ENCODE measurements at places on chromosomes 3 and 15. TPM values are rescaled to one million over a fixed set of nuclear protein-coding genes. Genes with fewer than 3 reads are reported as not detected.

- H3K27ac ChIP-seq: no peak overlapping the region
- H3K36me3 ChIP-seq: no peaks in the 10 kb centered on the region
- H3K27me3 ChIP-seq: no peaks in the 10 kb centered on the region
- no peaks in the 10 kb centered on the region for H3K4me1 ChIP-seq
- no peak for DNase-seq
Measured at GRCh38 chr3:43031889-43032545, 52.9 kb downstream of the GASK1A start.

GRCh38 chr3:157398598-157398997, 38.1 kb upstream of the PTX3 start:
- no peak overlapping the region for H3K27ac ChIP-seq
- H3K27me3 ChIP-seq: no peaks in the 10 kb centered on the region
- DNase-seq: no peak
- no peaks in the 10 kb centered on the region for H3K4me1 ChIP-seq
- no peaks in the 10 kb centered on the region for H3K36me3 ChIP-seq

DNA sequence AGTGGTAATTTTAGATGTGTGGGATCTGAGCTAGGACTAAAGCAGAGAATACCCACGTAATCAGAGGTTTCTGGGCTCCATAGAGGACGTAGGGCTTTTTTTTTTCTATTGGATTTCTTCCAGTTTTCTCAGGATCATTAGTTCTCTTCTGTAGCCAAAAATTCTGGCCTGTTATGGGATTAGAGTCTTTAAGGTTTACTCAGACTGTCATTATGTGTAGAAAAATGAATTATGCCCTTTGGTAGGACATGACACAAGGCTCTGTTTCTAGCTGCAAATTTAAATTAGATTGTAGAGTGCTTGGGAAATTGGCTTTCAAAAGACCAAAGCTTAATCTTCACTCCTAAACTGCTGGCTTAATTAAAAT, 1.9 kb downstream of the SETD5 start:
- H3K27ac ChIP-seq: peak overlapping the region; percentile 95
- DNase-seq: no peak
- H3K27me3 ChIP-seq: no peaks in the 10 kb centered on the region
- H3K36me3 ChIP-seq: peaks cover 10% of the 10 kb centered on the region
- peak overlapping the region; percentile 85 for H3K4me3 ChIP-seq

DNA sequence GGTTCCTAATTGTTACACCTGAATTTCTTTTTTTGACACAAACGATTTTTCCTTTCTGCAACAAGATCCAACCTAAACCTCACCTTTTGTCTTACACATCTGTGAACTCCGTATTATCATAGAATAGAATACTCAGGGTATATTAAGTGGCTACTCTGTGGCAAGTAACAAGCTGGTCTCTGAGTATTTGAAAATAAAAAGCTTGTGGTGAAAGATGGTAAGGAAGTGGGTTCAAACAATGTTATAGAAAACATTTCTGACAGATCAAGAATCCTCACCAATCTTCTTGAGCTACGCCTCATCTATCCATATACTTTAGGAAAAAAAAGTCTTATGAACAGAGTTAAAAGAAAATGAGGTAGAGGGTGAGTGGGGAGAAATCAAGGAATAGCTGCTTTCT, 3.5 kb upstream of the ANKRD28 start:
- peak overlapping the region; percentile 23 for H3K27ac ChIP-seq
- H3K27me3 ChIP-seq: no peaks in the 10 kb centered on the region
- no peaks in the 10 kb centered on the region for H3K36me3 ChIP-seq
- peaks cover 6% of the 10 kb centered on the region for H3K4me1 ChIP-seq
- no peak overlapping the region for H3K4me3 ChIP-seq

DNA sequence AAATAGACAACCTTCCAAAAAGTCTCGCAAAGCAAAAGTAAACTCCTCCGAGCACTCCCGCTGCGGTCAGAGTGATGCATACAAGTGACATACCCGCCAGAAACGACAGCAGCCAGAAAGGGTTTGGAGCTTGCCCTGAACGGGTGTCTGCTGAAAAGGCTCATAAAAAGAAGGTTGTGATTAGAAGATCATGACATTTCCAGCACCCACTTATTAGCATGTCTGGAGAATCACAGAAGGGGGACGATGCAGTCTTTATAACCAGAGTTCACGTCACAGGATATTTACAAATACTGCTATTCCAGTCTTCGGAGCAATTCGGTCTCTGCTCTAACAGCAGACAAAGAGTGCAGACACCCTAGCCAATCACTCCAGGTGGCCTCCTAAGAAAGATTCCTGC, 59.1 kb upstream of the FRMD4B start:
- peak overlapping the region; percentile 45 for H3K27ac ChIP-seq
- no peaks in the 10 kb centered on the region for H3K4me1 ChIP-seq
- peak; percentile 61 for DNase-seq

- peaks cover 12% of the 10 kb centered on the region for H3K4me1 ChIP-seq
- no peak overlapping the region for H3K27ac ChIP-seq
- DNase-seq: no peak
- H3K36me3 ChIP-seq: no peaks in the 10 kb centered on the region
- H3K27me3 ChIP-seq: no peaks in the 10 kb centered on the region
Measured at GRCh38 chr15:92877000-92877399, 23.1 kb upstream of the CHD2 start.

DNA sequence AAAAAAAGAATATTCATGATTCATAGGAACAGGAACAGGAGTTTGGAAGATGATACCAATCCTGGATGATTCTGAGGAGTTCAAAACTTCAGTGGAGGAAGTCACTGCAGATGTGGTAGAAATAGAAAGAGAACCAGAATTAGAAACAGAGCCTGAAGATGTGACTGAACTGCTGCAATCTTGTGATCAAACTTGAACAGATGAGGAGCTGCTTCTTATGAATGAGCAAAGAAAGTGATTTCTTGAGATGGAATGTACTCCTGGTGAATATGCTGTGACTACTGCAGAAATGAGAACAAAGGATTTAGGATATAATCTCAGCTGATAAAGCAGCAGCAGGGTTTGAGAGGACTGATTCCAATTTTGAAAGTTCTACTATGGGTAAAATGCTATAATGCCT, 72.7 kb downstream of the GSK3B start:
- no peak overlapping the region for H3K4me3 ChIP-seq
- no peaks in the 10 kb centered on the region for H3K27me3 ChIP-seq
- no peaks in the 10 kb centered on the region for H3K4me1 ChIP-seq
- DNase-seq: no peak
- H3K36me3 ChIP-seq: no peaks in the 10 kb centered on the region
- no peak overlapping the region for H3K27ac ChIP-seq

GRCh38 chr3:154759966-154760365, 320.2 kb upstream of the MME start:
- H3K4me3 ChIP-seq: no peak overlapping the region
- no peaks in the 10 kb centered on the region for H3K4me1 ChIP-seq

DNA sequence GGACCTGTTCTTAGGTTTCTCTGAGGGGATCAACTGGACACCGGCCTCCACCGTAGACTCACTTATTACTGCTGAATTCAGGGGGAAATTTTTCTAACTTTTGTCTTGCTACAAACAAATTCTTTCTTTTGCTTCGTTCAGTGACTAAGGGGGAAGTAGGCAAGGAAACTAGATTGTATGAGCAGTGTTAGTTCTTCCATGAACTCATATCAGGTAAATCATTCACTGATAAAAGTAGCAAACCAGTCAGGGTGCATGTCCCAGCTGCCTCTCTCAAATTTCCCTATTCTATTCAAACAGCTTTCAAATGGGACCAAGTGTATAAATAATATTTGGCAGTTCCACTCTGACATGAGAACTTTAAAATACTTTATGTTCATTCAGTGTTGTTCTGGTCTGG, 7.3 kb upstream of the CCDC13 start:
- no peak overlapping the region for H3K4me3 ChIP-seq
- H3K27ac ChIP-seq: no peak overlapping the region
- H3K36me3 ChIP-seq: no peaks in the 10 kb centered on the region
- no peak for DNase-seq

DNA sequence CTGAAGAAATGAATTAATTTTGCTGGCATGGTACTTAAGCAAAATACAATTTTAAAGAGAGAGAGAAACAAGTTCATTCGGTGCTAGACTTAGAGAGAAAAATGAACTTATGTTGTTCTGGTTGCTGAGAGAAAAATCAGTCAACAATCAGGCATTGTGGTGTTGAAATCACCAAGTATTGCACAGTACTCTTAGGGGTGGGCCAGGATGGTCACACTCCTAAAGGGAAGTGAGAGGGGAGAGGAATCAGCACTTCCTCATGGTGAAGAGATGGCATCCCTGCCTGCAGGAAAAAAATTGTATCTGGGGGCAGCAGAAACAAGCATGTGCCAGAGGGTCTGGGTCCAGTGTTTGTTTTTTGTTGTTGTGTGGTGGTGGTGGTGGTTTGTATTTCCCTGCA, 7.0 kb upstream of the DMXL2 start:
- H3K4me1 ChIP-seq: peaks cover 9% of the 10 kb centered on the region
- no peaks in the 10 kb centered on the region for H3K27me3 ChIP-seq
- DNase-seq: no peak

Gene ADCY5
- total RNA-seq: 3.4 TPM

GRCh38 chr3:128748557-128748956, 22.6 kb downstream of the RAB7A start:
- no peak for DNase-seq
- no peaks in the 10 kb centered on the region for H3K27me3 ChIP-seq
- H3K27ac ChIP-seq: peak overlapping the region; percentile 65
- no peaks in the 10 kb centered on the region for H3K4me1 ChIP-seq
- H3K4me3 ChIP-seq: no peak overlapping the region

Gene ALDH1A3
- 13.7 TPM for total RNA-seq

Gene TRH
- total RNA-seq: not detected

Gene MB21D2
- 3.2 TPM for total RNA-seq

DNA sequence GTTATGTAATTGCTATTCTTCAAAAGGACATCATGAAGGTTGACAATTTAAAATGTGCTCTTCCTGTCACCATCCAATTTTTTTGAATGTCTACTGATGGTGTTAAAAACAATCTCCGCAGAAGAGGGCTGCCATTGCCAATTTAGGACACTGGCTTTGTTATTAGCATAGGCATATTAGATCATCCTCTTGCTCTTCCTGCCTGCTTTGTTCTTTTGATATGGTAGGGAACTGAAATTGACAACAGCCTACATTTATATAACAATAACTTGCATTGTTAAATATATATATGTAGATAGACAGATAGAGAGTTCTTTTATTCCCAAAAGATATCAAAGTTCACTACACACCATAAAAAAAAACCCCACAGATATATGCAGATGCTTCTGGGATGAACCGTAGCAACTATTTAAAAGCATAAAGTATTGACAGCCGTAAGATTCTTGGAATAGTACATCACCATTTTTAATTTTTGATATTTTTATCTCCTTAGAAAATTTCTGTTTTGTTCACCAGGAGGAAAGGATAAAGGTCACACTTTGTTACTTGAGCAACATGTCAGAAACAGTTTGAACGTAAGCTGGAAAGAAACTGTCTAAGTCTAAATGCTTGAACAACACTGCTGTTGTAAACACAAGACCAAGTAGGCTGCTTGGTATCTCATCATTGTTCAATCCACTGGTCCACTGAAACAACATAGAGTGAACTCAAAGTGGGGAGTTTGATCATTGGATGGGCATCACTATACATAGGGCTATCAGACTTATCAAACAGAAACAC, 66.5 kb downstream of the MDFIC2 start:
- H3K4me3 ChIP-seq: no peak overlapping the region
- H3K27me3 ChIP-seq: no peaks in the 10 kb centered on the region
- no peaks in the 10 kb centered on the region for H3K4me1 ChIP-seq
- no peak for DNase-seq
- no peak overlapping the region for H3K27ac ChIP-seq

Gene GOLGA6L10
- 2.1 TPM for total RNA-seq

DNA sequence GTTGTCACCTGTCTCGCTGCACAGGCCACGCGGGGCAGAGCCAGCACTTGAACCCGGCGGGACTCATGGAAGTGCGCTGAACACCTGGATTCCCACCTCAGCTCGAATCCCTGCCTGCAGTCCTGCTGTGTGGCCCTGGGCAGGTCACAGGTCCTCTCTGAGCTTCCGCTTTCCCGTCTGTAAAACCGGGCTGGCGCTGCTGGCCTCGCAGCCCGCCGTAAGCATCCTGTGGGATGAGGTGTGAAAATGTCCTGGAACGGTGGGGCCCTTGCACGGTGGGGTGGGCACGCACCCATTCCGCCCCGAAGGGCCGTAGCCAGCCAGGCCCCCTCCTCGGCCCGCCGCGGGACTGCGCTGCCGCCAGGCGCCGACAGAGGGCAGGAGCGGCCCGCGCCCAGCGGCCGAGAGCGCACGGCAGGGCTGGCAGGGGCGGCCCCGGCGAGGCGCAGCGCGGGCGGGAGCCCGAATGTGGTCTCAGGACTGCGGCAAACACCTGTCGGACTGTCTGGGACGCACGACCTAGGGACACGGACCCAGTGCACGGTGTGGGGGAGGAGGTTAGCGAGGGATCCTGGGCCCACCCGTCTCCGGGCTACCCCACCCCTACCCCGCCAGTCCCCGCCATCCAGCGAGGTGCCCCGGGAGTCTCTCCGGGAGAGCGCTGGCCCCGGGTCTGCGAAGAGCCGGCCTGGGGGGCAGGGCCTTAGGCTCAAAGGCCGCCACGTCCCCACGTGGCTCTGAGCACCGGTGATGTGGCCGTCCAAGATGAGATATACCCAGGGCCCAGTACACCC, 40.4 kb downstream of the DNAJB8 start:
- DNase-seq: peak; percentile 55
- H3K4me3 ChIP-seq: peak overlapping the region; percentile 21
- no peaks in the 10 kb centered on the region for H3K4me1 ChIP-seq
- H3K27ac ChIP-seq: no peak overlapping the region

DNA sequence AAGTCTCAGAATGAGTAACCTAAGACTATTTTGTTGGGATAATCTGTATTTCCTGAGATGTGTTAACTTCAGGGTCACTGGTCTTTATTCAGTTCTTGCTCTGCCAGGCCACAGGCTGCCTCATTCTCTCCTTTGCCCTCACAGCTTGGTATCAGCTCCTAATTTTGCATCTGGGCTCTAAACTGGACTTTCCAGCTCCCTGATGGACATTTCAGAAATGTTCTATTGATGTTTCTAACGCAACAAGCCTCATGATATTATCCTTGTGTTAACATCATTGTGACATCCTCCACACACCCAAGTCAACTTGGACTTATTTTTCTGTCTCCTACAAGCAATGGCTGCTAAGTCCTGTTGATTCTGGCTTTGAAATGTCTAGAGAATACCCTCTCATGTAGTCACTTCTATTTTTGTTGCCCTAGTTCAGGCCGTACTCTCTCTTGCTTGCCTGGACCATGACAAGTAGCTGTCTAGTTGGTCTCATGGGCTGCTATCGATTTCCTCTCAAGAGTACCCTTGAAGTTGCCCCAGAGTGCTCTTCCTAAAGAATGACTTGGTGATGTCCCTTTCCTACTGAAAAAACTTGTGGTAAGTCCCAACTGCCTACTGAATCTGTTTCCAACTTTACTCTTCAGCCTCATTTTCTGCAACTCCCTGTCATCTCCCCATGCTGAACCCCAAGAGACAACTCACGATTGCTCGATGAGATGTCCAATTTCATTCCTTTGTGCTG, 52.7 kb downstream of the CHST2 start:
- peak overlapping the region; percentile 4 for H3K27ac ChIP-seq
- no peaks in the 10 kb centered on the region for H3K36me3 ChIP-seq
- H3K27me3 ChIP-seq: no peaks in the 10 kb centered on the region
- peak; percentile 49 for DNase-seq
- peaks cover 38% of the 10 kb centered on the region for H3K4me1 ChIP-seq
- H3K4me3 ChIP-seq: no peak overlapping the region

- H3K27ac ChIP-seq: no peak overlapping the region
- H3K36me3 ChIP-seq: no peaks in the 10 kb centered on the region
- no peak overlapping the region for H3K4me3 ChIP-seq
- H3K4me1 ChIP-seq: peaks cover 2% of the 10 kb centered on the region
Measured at GRCh38 chr15:57472861-57473260, 96.6 kb downstream of the CGNL1 start.

- no peaks in the 10 kb centered on the region for H3K27me3 ChIP-seq
- no peak overlapping the region for H3K27ac ChIP-seq
- no peaks in the 10 kb centered on the region for H3K36me3 ChIP-seq
- no peak for DNase-seq
Measured at GRCh38 chr3:150675587-150675986, 28.1 kb downstream of the ERICH6 start.

All from left lung (tissue), 14 donors.